Suppressor macrophage (primary cell): ENCODE measurements at places on chromosomes 16 and 17.

- peak; percentile 55 for DNase-seq
These were observed at the start of gene SPATA32 for GRCh38 chr17:45261577-45262515. SPATA32 (minus strand) TSS chr17:45262094; CDS start chr17:45262016, 78 bp downstream.

GRCh38 chr16:14608111-14608566, 21.9 kb downstream of the PARN start:
- DNase-seq, result no peak

GRCh38 chr16:89442990-89443726, 47.2 kb downstream of the ANKRD11 start:
- DNase-seq, result no peak

DNA sequence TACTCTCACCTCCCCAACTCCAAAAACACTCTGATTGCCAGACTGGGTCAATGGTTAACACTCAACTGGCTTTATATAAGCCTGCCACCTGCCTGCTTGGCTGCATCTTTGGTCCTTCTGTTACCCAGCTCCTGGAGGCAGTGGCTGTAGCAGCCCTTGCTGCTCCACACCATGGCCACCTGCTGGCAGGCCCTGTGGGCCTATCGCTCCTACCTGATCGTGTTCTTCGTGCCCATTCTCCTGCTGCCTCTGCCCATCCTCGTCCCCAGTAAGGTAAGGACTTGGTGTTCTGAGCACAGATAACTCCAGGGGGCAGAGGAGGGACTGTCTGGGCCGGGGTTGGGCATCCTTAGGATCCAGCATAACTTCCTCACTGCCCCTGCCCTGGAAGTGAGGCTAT, at the start of gene SLC13A2:
Gene SLC13A2 (plus strand): TSS at position 103 of the 400 bp plus-strand sequence. CDS start 69 bp downstream, at position 172.
- DNase-seq, result no peak

DNA sequence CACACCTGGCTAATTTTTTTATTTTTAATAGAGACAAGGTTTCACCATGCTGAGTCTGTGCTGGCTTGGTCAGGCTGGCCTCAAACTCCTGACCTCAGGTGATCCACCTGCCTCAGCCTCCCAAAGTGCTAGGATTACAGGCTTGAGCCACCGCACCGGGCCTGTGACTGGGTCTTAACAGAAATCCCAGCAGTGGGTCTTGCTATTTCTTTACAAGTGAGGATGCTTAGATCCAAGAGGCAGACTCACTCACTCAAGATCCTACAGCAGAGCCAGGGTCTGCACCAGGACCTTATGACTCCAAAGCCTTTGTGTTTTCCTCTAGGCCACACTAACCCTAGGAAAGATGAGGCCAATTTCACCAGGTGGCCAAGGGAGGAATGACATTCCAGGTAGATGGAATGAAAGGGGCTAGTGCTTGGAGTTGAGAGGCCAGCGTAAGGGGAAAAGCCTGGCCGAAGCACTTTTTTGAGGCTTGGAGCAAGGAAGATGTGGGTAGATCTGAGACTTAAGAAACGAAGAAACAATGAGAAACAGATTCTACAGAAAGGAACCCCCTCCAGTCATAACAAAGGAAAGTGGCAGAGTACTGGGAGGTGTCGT, 5.7 kb upstream of the STAT5A start:
- DNase-seq, result no peak

DNA sequence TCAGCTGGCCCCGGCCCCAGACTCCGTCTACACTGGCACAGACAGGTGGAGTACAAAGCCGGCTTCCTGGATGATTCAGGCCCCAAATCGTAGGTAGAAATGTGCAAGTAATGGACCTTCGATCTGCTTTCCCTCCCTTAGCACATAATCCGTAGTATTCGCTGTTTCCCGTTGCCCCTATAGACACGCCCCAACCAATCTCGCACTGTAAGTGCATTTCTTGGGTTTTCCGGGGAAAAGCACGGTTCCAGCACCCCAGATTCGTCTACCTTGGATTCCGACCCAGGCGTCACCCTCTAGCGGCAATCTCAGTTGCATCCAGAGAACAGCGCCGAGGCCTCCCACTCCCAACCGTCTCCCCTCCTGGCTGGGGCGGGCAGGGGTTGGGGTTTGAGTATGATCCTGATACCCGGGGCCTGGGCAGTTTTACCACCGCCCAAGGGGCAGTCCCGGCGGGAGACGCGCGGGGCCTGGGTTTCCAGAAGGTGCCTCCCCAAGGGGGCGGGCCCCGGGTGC, 12.1 kb upstream of the FOXF1 start:
- no peak for DNase-seq

GRCh38 chr17:80603396-80603795, 58.8 kb downstream of the RPTOR start:
- DNase-seq, result no peak

DNA sequence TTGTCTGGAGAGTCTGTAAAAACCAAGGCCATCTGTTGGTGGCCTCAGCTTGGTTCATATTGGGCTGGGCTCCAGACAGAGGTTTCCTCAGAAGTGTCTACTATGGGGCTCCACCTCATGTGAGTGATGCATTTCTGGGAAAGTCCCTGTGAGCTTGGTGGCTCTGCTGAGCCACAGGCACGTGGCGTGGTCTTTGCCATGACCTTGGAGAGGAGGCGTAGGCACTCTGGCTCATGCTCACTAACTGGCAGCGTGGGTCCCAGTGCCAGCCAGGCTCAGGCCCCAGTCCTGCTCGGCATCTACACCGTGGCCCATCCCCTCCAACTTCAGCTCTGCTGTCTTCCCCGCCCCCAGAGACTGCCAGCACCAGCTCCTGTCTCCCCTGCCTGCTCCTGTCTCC, 10.7 kb upstream of the SMTNL2 start:
- DNase-seq, result peak; percentile 75

GRCh38 chr16:75413951-75414350, 19.4 kb downstream of the CFDP1 start:
- no peak for DNase-seq

GRCh38 chr16:22948058-22948602, 134.2 kb downstream of the HS3ST2 start:
- DNase-seq, result peak; percentile 26

GRCh38 chr16:2086812-2087747, 39.3 kb downstream of the TSC2 start:
- no peak for DNase-seq

DNA sequence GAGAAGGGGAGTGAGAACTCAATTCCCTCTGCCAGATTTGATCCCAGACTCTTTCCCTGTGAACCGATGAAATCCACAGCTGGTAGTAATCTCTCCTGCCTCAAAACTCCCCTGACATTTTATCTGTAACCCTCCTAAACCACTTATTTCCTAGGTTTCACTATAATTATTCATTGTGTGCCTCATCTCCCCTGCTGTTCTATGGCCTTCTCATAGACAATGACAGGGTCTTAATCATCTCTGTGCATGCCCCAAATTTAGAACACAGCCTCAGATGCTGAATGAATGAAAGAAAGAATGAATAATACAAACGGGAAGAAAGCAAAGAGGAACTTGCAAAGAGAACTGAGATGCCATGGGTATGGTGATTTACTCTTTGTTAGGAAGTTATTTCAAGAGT, 451.1 kb downstream of the HS3ST3B1 start:
- DNase-seq, result no peak

- DNase-seq, result no peak
These were observed 32.7 kb downstream of the SOX8 start for GRCh38 chr16:1014221-1014620.

DNA sequence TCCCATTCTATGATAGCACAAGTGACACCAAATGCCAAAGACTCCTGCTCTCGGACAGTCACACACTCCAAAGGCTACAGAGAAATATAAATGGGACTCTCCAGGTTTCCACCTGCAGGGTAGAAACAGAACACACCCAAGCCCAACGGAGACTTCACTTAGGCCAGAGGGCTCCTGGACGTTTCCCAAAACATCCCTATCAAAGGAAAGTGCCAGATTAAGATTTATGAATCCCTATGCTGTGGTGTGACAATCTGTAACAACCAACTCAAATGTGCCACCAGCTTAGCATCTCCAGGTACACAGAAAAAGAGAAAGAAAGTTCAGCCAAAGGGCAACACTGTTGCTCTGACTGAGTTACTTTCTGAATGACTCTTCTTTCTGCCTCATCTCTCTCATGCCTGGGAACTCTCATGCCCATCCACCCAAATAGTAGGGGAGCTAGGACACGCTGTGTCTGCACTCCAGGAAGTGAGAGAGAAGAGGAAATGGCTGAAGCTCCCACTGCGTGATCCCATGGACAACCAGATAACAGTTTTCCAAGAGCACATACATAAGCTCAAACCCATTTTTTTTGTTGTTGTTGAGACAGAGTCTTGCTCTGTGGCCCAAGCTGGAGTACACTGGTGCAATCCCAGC, 49.7 kb downstream of the SMG6 start:
- no peak for DNase-seq

- DNase-seq, result no peak
These were observed 109.4 kb downstream of the CDK5R1 start for GRCh38 chr17:32596206-32596605.

DNA sequence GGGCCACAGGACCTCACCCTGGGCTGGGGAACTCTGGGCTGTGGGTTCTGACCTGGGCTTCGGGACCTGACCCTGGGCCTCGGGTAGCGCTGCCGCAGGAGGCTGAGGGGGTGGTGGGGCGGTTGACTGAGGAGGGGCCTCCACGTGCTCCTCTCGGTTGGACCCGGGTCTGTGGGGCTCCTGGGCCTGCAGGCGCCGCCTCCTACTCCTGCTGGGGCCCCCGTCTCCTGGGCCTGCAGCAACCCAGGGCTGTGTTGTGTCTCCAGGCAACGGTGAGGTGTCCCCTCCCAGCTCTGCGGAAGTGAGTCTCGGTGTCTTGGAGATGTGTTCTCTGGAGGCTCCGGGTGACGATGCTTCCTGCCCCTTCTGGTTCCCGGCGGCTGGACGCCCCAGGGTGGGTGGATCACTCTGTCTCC, 41.5 kb upstream of the GNG13 start:
- no peak for DNase-seq

- no peak for DNase-seq
These were observed 7.7 kb upstream of the C16orf78 start for GRCh38 chr16:49365711-49366509.

GRCh38 chr17:82832411-82832810, 7.4 kb downstream of the ZNF750 start:
- DNase-seq, result no peak

GRCh38 chr16:70267516-70267915, 15.8 kb upstream of the EXOSC6 start:
- DNase-seq, result peak; percentile 74

DNA sequence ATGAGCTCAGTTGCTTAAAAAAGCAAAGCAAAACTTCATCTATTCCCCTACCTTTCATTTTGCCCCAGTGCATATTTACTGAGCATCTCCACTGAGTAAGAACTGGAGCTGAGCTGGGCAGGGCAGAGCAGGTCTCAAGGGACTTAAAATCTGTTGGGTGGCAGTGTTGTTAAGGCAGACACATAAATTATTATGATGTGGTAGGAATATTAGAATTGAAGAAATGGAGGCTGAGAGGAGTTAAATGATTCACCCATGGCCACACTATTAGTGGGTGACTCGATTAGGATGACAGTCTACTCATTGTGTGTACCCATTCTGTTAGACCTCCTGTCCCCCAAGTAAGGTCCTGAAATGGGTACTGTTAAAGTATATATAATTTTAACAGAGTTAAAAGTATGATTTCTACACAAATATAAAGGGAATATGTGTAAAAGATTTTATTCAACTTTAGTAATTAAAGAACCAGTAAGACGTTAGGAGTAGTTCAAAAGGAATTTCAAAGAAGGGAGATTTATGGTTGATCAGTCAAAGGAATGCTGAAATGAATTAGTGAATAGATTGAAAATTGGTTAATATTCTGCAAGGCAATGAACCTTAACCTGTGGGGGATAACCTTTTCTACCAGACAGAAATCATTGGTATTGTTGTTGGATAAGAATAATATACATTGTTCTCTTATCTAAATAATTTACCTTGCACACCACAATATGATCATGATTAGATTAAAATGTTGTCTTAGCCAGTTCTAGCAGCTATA, 17.5 kb downstream of the ITGB3 start:
- no peak for DNase-seq

GRCh38 chr17:78925234-78925633, at the start of gene TIMP2:
TIMP2 (minus strand) TSS chr17:78925387; CDS start chr17:78925088, 299 bp downstream.
- DNase-seq, result peak; percentile 92

DNA sequence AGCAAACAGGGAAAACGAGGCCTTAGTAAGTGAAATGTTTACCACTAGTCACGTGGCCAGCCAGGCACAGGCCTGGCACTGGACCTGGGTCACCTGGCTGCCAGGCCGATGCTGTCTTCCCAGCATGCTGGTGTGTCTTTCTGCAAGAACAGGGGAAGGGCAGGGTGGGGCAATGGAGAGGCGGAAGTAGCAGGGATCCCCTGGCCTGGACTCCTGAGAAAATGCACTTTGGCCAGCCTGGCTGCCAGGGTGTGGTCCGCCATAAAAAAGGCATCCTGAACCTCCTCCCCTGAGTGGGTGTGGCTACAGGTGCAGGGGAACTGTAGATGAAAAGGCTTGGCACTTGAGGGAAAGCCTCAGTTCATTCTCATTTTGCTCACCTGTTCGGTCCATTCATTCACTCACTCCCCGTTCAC, 1.0 kb upstream of the ANKRD40CL start:
- DNase-seq, result no peak

GRCh38 chr16:2428051-2428783, 1.0 kb upstream of the CCNF start:
- peak; percentile 7 for DNase-seq

DNA sequence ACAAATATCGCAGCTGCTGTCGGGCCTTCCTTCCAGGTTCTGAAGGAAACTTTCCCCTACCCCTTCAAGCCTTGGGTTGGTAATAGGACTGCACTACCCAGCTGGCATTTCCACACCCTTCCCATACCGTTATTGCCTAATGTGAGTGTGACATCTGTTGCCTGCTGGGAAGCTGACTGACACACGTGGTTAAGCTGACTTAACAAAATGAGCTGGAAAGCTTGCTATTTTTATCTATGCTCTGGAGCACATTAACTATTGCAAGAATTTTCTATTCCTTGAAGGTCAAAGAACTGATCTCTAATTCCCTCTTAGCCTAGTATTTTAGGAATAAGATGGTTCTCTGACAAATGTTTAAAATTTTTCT, 79.5 kb downstream of the PMP22 start:
- peak; percentile 88 for DNase-seq

GRCh38 chr17:4040784-4041183, 76.5 kb upstream of the ATP2A3 start:
- no peak for DNase-seq

DNA sequence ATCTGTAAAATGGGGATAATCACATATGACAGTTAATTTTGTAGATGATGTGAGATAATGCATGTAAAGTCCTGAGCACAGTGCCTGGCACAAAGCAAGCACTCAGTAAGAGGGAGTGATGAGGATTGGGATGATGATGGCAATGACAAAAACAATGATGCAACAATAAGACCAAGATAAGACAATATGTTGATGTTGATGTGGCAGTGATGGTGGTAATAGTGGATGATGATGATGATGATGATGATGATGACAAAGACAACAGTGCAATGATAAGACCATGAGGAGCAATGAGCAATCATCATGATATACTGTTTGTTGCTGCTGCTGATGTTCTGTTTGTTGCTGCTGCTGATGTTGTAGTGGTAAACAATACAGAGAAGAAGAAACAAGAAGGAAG, 344.1 kb downstream of the NPIPA8 start:
- no peak for DNase-seq

GRCh38 chr16:7405166-7405565, 72.5 kb downstream of the RBFOX1 start:
- no peak for DNase-seq

- DNase-seq, result no peak
These were observed 44.1 kb upstream of the CACNG4 start for GRCh38 chr17:66920435-66920834.
